Endodermal cell (in vitro differentiated cells): ENCODE measurements at places on chromosomes 11 and 22.

GRCh38 chr22:44325718-44326490 is 13.2 kb upstream of the SHISAL1 start:
- no peaks in the 10 kb centered on the region for H3K4me1 ChIP-seq
- no peak overlapping the region for H3K27ac ChIP-seq
- peaks cover 46% of the 10 kb centered on the region for H3K27me3 ChIP-seq
- DNase-seq = no peak

DNA sequence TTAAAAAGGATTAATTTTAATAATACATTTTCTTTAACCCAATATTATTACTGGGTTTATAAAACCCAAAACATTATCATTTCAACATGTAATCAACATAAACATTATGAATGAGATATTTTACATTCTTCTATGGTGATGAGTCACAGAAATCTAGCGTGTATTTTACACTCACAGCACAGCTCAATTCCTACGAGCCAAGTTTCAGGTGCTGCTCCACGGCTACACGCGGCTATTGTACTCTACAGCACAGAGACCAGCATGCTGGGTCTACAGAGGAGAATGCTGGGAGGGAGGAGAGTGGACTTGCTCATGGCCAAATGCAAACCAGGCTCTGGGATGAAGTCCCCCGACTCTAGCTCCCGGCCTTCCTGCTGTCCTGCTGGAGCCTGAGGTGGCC is 72.0 kb upstream of the LMO1 start:
- no peaks in the 10 kb centered on the region for H3K36me3 ChIP-seq
- no peak overlapping the region for H3K27ac ChIP-seq
- H3K4me1 ChIP-seq = no peaks in the 10 kb centered on the region
- no peaks in the 10 kb centered on the region for H3K27me3 ChIP-seq
- no peak overlapping the region for H3K4me3 ChIP-seq

DNA sequence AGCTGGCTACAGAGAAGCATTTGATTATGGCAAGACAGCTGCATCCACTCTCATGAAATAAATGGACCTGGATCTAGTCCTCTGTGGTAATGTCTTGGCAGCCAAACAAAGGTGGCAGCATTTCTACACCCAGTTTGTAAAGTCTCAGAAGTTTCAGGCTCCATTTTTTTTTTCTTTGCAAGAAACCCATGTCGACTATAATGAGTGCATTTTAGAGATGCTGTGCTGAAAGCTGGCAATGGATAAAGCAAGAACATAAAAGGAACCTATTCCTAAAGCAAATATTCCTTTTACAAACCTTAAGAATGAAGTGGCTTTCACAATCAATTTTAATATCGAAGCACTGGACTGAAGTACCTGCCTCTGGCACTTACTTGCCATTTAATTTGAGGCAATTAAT is 33.5 kb downstream of the THAP12 start:
- H3K4me1 ChIP-seq = no peaks in the 10 kb centered on the region
- DNase-seq = no peak
- peaks cover 5% of the 10 kb centered on the region for H3K36me3 ChIP-seq
- H3K4me3 ChIP-seq = no peak overlapping the region

DNA sequence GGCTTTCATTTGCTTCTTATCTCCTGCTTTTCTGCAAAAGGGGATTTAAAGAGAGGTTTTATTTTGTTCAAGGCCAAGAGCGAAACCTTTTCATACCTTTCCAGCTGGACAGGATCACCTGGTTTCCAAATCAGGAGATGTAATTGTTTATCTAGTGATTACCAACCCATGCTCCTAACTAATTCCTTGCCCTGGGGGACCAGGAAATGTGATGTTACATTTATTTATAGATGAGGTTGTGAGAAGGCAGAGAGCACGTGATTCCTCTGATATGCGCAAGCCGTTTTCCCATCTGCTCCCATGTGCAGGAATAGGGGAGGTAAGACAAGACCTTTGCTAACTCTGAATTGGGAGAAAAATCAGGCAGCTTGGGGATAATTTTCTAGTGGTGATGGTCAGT is 507.2 kb upstream of the LARGE1 start:
- no peak overlapping the region for H3K4me3 ChIP-seq
- DNase-seq = no peak
- H3K27me3 ChIP-seq = no peaks in the 10 kb centered on the region
- no peak overlapping the region for H3K27ac ChIP-seq
- H3K36me3 ChIP-seq = no peaks in the 10 kb centered on the region

- H3K27me3 ChIP-seq = no peaks in the 10 kb centered on the region
- peaks cover 10% of the 10 kb centered on the region for H3K4me1 ChIP-seq
- no peak for DNase-seq
- no peaks in the 10 kb centered on the region for H3K36me3 ChIP-seq
- H3K27ac ChIP-seq = no peak overlapping the region
- peak overlapping the region; percentile 94 for H3K4me3 ChIP-seq
Observed at GRCh38 chr11:60842668-60843600, 1.0 kb downstream of the CCDC86 start.

DNA sequence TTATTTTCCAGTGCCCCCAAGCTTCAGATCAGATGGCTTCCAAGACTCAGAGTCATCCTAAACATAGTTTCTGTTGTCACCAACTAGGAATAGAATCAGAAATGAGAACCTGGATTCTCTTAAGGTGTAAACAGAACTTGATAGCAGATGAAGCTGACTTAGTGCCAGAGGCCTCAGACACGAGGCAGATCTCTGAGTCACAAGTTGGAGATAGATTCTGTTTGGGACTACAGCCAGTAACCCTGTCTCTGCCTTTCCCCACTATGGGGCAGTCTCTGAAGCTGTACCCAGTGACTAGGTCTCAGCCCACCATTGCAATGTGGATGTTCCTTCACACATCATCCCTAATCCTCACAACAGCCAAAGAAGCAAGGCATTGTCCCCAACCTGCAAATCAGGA is 25.4 kb downstream of the NEU3 start:
- peaks cover 40% of the 10 kb centered on the region for H3K27me3 ChIP-seq
- H3K4me3 ChIP-seq = no peak overlapping the region
- H3K36me3 ChIP-seq = no peaks in the 10 kb centered on the region
- no peak for DNase-seq
- H3K4me1 ChIP-seq = no peaks in the 10 kb centered on the region

DNA sequence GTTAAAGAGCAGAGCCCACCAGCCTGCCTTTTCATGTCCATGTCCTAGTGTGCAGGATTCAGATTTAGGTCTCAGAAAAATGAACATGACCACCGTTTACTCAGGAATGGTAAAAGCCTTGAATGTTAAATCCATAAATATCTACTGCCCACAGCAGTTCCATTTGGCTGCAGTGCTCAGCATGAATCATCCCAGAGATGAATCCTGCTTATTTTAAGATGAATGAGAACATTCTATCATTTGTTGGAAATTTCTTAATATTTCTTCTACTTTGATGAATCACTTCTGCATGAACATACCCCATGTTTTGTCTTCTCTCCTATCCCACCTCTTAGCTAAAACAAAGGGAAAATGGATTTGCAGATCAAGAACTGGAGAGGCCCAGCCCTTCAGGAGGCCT is 47.5 kb upstream of the AQP11 start:
- H3K4me3 ChIP-seq = no peak overlapping the region
- H3K27ac ChIP-seq = no peak overlapping the region
- no peaks in the 10 kb centered on the region for H3K4me1 ChIP-seq
- DNase-seq = no peak

- no peak overlapping the region for H3K27ac ChIP-seq
- no peak for DNase-seq
- H3K27me3 ChIP-seq = no peaks in the 10 kb centered on the region
- H3K36me3 ChIP-seq = no peaks in the 10 kb centered on the region
Observed at GRCh38 chr22:47547881-47548650, 785.6 kb downstream of the TBC1D22A start.

DNA sequence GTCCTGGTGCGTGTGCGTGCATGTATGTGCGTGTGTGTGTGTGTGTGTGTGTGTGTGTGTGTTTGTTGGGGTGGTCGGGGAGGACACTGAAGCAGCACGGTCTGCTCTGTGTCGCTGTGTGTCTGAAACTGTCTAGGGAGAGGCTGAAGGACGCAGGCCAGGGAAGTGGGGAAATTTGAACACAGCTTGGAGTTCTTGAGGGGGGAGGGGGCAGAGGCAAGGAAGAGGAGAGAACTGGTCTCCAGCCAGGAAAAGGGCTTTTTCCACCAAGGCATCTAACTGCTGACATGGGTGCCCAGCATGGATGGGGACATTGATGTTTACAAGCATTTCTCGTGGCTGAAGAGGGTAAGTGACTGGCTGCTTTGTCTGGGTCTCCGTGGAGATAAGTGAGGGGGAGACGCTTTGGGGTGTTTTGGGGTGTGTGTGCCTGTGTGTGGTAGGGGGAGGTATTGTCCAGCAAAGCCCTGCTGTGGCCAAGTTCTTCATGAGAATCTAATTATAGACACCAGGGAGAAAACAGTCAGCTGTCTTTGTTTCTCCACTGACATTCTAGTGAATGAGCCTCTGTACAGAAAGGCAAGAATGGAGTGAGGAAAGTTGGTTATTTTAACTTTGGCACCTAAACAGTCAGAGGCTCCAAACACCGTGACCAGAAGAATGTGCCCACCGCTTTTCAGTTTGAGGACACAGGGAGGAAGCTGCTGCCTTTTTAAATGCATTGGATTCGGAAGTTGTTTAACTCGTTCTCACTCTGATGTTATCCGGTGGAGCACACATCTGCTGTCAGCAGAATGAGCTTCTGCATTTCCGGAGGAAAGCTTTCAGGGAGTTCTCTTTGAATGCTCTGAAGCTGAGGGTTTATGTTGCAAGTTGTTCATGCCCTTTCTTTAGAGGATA is 63.7 kb downstream of the PPFIBP2 start:
- H3K27me3 ChIP-seq = no peaks in the 10 kb centered on the region
- DNase-seq = no peak
- H3K36me3 ChIP-seq = no peaks in the 10 kb centered on the region

DNA sequence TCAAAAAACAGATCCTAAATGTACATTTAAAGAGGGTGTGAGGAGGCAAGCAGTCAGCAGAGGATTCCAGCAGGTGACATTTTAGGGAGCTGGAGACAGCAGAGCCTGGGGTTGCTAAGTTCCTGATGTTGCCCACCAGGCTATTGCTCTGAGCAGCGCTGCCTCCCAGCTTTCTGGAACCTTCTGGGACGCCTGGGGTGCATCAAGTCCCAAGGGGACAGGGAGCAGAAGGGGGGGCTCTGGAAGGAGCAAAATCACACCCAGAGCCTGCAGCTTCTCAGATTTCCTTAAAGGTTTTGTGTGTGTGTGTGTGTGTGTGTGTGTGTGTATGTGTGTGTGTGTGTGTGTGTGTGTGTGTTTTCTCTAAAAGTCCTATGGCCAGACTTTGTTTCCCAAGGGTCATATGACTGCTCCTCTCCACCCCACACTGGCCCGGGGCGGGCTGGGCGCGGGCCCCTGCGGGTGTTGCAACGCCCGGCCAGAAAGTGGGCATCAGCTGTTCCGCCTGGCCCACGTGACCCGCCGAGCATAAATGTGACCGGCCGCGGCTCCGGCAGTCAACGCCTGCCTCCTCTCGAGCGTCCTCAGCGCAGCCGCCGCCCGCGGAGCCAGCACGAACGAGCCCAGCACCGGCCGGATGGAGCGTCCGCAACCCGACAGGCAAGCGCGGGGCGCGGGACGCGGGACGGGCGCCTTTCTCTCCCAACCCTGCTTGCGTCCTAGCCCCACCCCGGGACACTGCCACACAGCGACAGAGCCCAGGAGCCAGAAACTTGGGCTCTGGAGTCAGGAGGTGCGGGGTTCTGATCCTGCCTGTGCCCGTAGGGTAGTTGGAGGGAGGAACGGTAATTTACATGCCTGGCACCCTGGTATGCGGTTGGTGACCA is at the start of gene HMOX1:
Gene HMOX1 (plus strand): TSS at position 560 of the 887 bp plus-strand sequence. CDS start 78 bp downstream, at position 638.
- DNase-seq = peak; percentile 92
- peak within 1 kb of the TSS; percentile 81 for H3K4me3 ChIP-seq
- no peak within 1 kb of the TSS for H3K27ac ChIP-seq
- H3K27me3 ChIP-seq = peaks cover 10% of the 10 kb centered on the region

- DNase-seq = no peak
- H3K4me3 ChIP-seq = no peak overlapping the region
- no peak overlapping the region for H3K27ac ChIP-seq
- H3K4me1 ChIP-seq = peaks cover 9% of the 10 kb centered on the region
- H3K36me3 ChIP-seq = no peaks in the 10 kb centered on the region
Observed at GRCh38 chr11:125379981-125380380, 116.1 kb downstream of the FEZ1 start.

- DNase-seq = no peak
- H3K4me1 ChIP-seq = peaks cover 3% of the 10 kb centered on the region
- no peak overlapping the region for H3K27ac ChIP-seq
- H3K4me3 ChIP-seq = no peak overlapping the region
- no peaks in the 10 kb centered on the region for H3K27me3 ChIP-seq
- H3K36me3 ChIP-seq = no peaks in the 10 kb centered on the region
Observed at GRCh38 chr11:35192347-35192746, 53.4 kb downstream of the CD44 start.

DNA sequence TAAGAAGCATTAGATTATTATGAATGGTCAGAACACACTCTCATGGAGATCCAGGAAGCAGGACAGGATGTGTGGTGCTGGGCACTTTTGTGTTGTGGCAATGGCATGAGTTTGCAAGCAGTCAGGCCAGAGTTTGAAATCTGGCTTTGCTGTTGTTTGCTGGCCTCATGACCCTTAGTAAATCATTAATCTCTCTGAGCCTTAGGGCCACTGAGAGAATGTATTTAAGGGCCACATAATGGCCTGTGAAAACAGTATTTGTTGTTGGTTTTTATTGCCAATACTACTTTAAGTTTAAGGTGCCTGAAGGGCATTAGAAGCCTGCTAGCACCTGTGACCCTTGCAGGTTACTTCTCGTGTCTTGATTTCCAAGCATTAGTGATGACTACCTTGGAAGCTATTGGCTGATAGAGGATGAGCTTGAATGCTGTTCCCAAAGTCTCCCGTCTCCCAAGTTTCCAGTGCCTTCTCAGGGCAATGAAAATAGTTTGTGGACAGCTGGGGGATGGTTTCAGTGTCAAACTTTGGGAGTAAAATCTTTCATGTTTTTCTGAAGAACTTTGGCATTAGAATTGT is 24.6 kb downstream of the STIM1 start:
- no peaks in the 10 kb centered on the region for H3K27me3 ChIP-seq
- no peak for DNase-seq
- H3K4me1 ChIP-seq = peaks cover 17% of the 10 kb centered on the region
- peak overlapping the region; percentile 36 for H3K4me3 ChIP-seq
- no peak overlapping the region for H3K27ac ChIP-seq
- H3K36me3 ChIP-seq = no peaks in the 10 kb centered on the region

DNA sequence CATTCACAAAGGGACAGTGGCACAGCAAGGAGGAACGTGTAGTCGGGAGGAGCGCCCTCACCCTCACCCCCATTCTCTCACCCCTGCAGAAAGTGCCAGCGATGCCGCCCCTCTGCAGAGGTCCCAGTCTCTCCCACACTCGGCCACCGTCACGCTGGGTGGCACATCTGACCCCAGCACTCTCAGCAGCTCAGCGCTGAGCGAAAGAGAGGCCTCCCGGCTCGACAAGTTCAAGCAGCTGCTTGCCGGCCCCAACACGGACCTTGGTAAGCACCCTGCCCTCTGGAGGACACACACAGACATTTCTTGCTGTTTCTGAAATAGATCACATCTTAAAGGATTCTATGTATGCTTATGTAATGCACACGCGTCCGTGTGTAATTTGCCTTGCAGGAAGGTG is 34.9 kb downstream of the TBC1D22A start:
- H3K4me1 ChIP-seq = no peaks in the 10 kb centered on the region
- H3K27ac ChIP-seq = no peak overlapping the region
- H3K36me3 ChIP-seq = peaks cover 43% of the 10 kb centered on the region
- no peaks in the 10 kb centered on the region for H3K27me3 ChIP-seq
- no peak overlapping the region for H3K4me3 ChIP-seq

GRCh38 chr11:33931067-33931466 is 39.2 kb upstream of the LMO2 start:
- H3K36me3 ChIP-seq = no peaks in the 10 kb centered on the region
- no peak overlapping the region for H3K4me3 ChIP-seq
- H3K27me3 ChIP-seq = no peaks in the 10 kb centered on the region
- no peak overlapping the region for H3K27ac ChIP-seq
- H3K4me1 ChIP-seq = no peaks in the 10 kb centered on the region
- DNase-seq = no peak
